ENCODE measurements at places on chromosomes 2 and 18. TPM values are rescaled to one million over a fixed set of nuclear protein-coding genes. Genes with fewer than 3 reads are reported as not detected.

Gene C2orf81
- total RNA-seq, result 4.6 TPM

DNA sequence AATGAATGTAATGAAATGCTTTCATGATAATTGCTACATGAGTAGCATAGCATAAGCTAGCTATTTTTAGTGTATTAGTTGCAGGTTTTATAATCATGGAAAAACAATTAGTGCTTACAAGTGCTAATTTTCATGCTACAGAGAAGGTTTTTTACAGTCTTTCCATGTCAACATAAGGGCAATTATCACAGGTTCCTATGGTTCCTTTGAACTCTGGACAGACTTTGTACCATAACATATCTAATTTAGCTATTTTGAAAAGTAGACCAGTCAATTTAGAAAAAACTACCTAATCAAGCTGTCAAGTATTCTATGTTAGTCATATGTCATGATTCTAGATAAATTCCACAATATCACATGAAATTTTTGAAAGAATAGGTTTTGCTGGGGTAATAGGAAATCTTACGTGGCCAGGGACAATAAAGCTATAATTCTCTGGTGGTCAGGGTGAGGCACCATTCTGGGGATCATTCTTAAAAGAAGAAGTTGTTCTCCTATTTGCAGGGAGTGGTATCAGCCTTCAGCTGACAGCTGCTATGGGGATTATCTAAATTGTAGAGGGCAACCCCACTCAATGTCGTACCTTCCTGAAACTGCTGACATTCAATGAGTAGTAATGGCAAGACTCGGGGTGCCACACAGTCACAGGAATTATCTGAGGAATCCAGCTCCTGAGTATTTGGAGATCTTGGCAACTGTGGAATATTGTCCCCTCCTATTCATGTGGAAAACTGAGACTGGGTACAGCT lies 724.0 kb upstream of the LINC00305 start:
- H3K4me3 ChIP-seq, result no peak overlapping the region
- H3K36me3 ChIP-seq, result no peaks in the 10 kb centered on the region
- H3K4me1 ChIP-seq, result no peaks in the 10 kb centered on the region
- no peaks in the 10 kb centered on the region for H3K27me3 ChIP-seq
- no peak overlapping the region for H3K27ac ChIP-seq

Gene CDH2
- total RNA-seq, result 36.9 TPM

Gene NEB
- 8.2 TPM for total RNA-seq

Gene ABCG5
- total RNA-seq, result not detected

DNA sequence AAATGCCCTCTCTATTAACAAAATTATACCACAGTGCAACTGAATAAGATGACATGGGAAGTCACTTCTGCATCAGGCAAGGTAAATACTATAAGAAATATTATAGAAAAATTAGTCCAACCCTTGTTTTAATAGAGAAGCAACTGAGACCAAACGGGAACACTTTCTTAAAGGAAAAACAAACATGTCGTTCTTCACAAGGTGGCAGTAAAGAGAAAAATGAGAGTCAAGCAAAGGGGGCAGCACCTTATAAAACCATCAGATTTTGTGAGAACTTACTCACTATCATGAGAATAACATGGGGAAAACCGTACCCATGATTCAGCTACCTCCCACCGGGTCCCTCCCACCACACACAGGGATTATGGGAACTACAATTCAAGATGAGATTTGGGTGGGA lies 481.7 kb upstream of the CRIM1 start:
- H3K27me3 ChIP-seq, result no peaks in the 10 kb centered on the region
- H3K4me3 ChIP-seq, result no peak overlapping the region
- H3K4me1 ChIP-seq, result no peaks in the 10 kb centered on the region

DNA sequence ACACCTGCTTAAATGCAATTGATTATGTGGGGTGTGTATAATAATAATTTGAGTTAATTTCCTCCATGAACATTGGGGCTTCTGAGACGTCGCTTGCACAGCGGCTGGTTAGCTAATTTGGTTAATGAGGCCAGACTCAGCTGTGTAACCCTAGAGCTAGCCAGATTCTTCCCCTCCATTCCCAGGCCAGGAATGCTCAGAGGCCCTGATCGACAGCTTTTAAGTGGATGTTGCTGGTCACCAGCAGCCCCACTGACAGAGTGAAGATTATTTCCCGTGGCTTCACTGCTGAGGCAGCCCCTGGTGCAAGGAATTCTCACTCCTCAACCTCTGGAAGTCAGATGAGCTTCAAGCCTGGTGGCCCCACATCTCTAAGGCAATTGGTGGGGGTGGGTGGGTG lies 12.4 kb upstream of the EPAS1 start:
- H3K27me3 ChIP-seq, result no peaks in the 10 kb centered on the region
- no peaks in the 10 kb centered on the region for H3K4me1 ChIP-seq
- no peak overlapping the region for H3K27ac ChIP-seq

GRCh38 chr2:98793275-98793674 lies 62.3 kb upstream of the MGAT4A start:
- no peak overlapping the region for H3K27ac ChIP-seq
- no peak for DNase-seq
- no peaks in the 10 kb centered on the region for H3K4me1 ChIP-seq
- H3K36me3 ChIP-seq, result no peaks in the 10 kb centered on the region

- no peak overlapping the region for H3K4me3 ChIP-seq
- H3K27ac ChIP-seq, result no peak overlapping the region
- no peaks in the 10 kb centered on the region for H3K27me3 ChIP-seq
- no peak for DNase-seq
- peaks cover 3% of the 10 kb centered on the region for H3K4me1 ChIP-seq
Observed at GRCh38 chr2:219995399-219995798, 368.0 kb downstream of the SLC4A3 start.

Gene ALPG
- 2.5 TPM for total RNA-seq

- H3K4me1 ChIP-seq, result peaks cover 8% of the 10 kb centered on the region
- no peak overlapping the region for H3K27ac ChIP-seq
- DNase-seq, result peak; percentile 36
Observed at GRCh38 chr2:1839066-1839756, 94.9 kb upstream of the PXDN start.

All from GM23338 (cell line).